ENCODE measurements at places on chromosomes 16 and 17. TPM values are rescaled to one million over a fixed set of nuclear protein-coding genes. Genes with fewer than 3 reads are reported as not detected.

The PYY gene
- total RNA-seq = not detected

DNA sequence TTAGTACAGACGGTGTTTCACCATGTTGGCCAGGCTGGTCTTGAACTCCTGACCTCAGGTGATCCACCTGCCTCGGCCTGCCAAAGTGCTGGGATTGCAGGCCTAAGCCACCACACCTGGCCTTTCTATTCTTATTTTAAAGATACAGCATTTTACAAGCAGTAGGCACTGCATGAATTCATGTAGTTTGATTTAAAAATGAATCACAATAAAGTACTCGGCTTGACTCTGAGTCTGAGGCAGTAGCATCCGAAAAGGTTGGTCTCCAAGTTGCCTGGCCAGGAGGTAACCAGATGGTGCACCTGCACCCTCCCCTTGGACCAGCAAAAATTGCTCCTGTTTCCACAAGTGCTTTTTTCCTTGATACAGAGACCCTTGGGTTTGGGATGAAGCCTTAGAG is 35.6 kb downstream of the MAP2K6 start:
- DNase-seq = no peak

GRCh38 chr17:28842282-28843012 is at the start of gene FAM222B:
TSS of gene FAM222B (minus strand) at chr17:28842790. CDS start at chr17:28766667, 76,123 bp downstream.
- peak; percentile 93 for DNase-seq

- no peak for DNase-seq
Measured at GRCh38 chr17:76085066-76085730, 6.2 kb downstream of the ZACN start.

Data from Right ventricle myocardium inferior (tissue), 1 donor.